ENCODE measurements at places on chromosomes 2 and 18.

DNA sequence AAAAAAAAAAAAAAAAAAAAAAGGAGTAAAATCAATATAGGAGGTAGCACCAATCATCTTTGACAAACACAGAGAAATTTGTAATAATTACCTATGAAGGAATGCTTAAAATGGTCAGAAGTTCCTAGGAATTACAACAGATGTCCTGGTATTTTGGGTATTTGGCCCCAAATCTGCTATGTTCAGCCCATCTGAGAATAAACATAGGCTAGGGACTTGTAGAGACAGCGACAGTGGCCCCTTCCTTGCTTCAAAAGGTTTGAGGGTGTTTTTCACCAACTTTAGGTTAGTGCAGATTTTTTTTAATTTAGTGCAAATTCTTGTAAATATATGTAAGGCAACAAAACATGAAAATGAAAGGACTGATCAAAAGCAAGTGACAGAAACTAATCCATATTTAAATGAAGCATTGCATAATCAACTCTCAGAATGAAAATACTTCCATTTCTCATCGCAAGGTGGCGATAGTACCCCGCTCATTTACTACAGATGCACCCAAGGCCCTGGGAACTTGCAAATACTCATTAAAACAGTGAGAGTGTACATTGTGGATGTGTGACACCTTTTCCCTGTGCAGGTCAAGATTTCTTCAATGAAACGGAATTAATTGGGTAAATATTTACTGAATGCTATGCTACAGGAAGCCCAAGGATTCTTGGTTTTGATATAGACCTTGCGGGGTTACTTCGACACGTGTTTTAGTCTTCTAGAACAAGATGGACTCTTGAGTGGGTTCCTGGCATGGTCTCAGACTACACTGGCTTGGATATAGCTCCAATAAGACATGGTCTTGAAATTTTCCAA lies 44.6 kb downstream of the FAM124B start:
- peak; percentile 50 for DNase-seq

DNA sequence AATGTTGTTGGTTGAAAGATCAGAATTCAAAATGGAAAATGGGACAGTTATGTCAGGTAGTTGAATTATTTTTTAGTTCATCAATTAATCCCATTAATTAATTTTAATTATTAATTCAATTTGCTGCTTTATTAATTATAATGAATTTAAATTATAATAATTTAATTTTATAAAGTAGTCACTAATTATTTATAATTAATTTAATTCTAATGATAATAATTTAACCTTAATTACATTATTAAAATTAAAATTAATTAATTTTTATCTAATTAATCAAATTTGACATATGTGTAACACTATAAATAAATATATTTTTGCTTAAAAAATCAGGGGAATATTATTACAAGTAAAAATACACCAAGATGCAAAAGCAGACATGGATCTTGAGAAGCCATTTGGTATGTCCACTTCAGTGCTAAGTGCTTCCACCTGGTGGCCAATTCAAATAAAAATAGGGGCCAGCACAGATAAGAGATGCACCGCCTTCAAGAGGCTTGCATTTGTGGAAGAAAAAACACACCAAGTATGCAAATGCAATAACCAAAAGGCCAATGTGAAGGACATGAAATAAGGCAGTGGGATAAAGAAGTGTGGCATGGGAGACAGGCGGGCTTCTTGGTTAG lies 73.2 kb downstream of the MBP start:
- no peak for DNase-seq

DNA sequence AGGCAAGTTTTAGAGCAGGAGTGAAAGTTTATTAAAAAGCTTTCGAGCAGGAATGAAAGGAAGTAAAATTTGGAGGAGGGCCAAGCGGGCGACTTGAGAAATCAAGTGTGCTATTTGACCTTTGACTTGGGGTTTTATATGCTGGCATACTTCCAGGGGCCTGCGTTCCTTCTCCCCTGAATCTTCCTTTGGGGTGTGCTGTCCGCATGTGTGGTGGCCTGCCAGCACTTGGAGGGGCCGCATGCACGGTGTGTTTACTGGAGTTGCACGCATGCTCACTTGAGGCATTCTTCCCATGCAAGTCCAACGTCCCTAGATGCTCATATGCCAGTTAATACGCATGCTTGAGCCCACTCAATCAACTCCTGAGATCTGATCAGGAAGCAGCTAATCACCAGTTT lies 78.3 kb upstream of the MAP4K4 start:
- no peak for DNase-seq

DNA sequence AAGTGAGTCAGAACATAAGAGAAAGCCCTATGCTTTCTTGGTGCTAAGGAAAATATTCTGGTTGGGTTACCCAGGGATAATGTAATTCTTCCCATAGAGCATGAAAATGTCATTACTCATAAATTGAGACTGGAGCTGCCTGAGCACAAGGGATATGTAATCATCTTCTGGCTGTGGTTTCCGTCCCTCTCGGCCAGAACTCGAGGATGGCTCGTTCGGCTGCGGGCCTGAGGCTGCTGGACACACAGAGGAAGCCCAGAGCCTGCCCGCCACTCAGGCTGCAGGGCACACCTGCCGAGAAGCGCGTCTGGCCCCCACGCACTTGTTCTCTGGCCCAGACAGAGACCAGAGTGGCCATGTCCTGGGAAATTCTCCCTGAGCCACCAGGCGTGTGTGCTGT lies 104.9 kb downstream of the ASAP2 start:
- peak; percentile 76 for DNase-seq

GRCh38 chr2:238235331-238235732 lies 4.5 kb downstream of the HES6 start:
- DNase-seq, result no peak

DNA sequence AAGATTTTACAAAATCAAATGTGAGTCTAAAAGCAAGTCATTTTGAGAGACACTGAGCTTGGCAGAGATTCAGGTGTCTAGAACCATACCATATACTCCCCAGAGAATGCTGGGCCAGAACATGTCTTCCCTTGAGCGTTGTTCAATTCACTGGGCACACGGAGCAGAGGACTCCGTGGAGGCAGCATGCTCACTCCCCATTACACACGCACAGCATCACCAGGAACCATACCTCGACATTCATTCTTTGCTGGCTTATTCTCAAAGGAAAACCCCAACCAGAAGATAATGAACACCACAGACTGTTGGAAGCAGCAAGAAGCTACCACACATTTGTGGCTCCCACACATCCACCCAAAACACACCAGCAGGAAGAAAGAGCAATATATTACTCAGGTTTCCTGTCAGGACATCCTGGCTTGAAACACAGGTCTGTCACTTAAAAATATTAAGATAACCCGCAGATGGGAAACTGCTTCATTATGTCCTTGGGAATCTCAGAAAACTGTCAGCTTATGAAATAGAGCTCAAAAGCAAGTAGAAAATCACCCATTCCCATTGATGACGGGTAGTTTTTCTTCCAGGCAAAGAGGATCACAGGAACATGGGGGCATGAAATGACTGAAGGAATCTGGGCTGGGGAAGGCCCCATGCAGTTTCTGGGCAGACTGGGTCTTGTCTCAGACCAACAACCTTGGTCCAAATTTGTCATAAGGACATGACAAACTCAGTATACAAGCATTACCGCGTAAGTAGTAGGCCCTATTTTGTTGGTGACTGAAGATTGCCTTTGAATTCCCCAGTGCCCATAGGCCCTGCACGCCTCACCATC lies 46.4 kb downstream of the PCBP1 start:
- DNase-seq, result no peak

GRCh38 chr18:68427951-68428401 lies 286.9 kb downstream of the TMX3 start:
- DNase-seq, result no peak
